ENCODE measurements at places on chromosomes 11 and 22.

GRCh38 chr22:23862103-23862502, 4.4 kb downstream of the SLC2A11 start:
- DNase-seq: no peak

DNA sequence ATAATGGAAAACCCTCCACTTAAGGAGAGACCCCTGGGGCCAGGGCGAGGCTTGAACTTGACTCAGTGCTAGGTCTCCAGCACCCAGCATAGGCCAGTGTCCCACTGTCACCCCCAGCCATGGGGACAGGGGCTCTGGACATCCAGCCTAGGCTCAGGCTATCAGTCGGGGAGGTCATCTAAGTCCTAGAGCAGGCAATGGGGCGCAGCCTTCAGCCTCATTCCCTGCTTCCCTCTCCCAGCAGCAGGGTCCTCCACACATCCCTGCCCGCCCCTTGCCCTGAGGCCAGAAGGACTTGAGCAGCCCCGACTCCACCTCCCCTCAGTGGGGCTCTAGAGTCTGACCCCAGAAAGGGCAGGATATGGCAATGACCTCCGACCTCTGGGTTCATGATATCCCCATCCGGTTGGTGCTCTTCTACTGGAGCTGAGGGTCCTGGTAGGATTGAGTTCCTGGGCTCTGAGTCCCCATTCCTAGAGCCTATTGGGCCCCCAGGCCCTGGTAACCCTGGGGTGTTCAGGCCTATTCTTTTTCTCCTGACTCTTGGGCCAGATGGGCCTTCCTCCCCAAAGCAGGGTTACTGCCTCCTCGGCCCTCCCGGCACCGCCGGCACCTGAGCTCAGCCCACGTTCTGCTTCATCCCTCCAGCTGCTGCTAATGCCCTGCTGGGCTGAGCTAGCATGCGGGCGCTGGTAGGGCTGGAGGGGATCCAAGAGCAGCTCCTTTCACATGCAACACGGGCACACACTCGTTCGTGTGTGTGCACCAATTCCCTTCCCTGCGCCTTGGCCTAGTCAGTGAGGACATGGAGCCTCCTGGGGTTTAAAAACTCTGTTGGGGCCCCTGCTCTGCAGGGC, 4.4 kb downstream of the CST6 start:
- DNase-seq: no peak

- no peak for DNase-seq
Measured at GRCh38 chr22:37195921-37196320, 7.9 kb upstream of the C1QTNF6 start.

GRCh38 chr11:128711136-128711535, 17.3 kb downstream of the FLI1 start:
- DNase-seq: no peak

DNA sequence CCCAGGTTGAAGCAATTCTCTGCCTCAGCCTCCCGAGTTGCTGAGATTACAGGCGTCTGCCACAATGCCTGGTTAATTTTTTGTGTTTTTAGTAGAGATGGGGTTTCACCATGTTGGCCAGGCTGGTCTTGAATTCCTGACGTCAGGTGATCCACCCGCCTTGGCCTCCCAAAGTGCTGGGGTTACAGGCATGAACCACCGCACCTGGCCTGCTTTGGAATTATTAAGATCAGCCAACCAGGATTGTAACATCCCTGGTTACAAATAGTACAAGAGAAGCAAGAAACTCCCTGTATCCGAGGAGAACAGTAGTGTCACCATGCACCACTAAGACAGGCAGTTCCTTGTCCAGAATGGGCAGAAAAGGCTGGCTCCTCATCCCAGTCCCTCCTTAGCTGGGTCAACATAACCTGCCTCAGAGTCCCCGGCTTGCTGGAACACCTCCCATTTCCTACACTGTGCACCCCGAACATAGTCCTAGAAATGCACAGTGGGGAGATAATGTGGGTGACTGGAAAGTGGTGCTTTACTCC, 77.2 kb upstream of the INCENP start:
- no peak for DNase-seq

DNA sequence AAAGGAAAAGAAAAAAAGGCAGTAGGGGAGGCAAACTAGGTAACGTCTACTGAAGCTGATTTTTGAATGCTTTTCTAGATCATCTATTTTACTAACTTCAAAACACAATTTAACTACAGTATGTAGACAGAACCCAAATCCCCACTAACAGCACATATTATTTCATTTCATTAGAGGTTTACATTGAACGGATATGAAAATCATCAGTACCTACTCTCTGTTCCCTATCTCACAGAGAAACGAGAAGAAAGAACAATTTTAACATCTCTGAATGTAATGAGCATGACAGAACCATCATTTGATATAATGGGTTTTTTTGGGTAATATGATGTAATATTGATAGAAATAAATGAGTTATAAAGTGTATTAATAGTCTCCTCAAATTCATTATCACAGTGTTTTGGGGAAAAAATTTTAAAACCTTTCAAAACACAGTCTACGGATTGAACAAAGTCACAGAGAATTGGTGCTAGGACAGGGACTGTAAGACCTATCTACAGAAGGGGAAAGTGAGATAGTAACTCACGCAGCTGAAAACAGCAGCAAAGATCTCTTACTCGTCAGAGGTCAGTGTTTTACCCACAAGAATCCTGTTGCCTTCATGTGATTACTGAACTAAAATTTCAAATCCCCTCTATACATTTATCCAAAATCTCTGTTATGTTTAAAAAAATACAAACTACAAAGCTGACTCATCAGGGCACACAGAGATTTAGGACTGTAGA, 77.3 kb downstream of the ZBTB44 start:
- no peak for DNase-seq

GRCh38 chr11:104883342-104883741, 14.9 kb downstream of the CASP12 start:
- no peak for DNase-seq

DNA sequence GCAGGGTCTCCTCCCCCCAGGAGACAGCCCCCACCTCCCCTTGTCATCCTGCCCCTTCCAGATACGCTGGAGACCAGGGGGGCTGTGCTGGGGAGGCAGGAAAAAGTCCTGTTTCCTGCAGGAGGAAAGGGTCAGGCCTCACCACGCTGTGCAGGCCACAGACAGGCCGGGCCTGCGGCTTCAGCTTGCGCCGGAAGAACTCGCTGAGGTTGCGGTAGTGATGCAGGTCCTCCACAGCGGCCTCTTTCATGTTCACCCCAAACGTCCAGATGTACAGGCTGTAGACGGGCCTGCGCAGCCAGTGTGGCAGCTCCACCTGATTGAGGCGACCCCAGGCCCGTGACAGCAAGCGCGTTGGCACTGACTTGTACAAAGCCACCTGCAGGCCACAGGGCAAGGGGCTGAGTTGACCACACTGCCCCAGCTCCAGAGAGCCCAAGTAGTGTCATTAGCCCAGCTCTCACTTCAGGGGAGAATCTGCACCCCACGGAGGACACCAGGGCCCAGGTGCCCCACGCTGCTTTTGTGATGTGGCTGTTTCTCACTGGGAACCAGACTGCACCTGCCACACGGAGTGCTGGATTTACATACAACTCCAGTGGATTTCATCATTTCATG, 40.4 kb downstream of the PISD start:
- no peak for DNase-seq

- DNase-seq: no peak
Measured at GRCh38 chr22:20574920-20575353, 67.5 kb downstream of the MED15 start.

GRCh38 chr22:35582861-35583670, 34.1 kb downstream of the MB start:
- peak; percentile 53 for DNase-seq

DNA sequence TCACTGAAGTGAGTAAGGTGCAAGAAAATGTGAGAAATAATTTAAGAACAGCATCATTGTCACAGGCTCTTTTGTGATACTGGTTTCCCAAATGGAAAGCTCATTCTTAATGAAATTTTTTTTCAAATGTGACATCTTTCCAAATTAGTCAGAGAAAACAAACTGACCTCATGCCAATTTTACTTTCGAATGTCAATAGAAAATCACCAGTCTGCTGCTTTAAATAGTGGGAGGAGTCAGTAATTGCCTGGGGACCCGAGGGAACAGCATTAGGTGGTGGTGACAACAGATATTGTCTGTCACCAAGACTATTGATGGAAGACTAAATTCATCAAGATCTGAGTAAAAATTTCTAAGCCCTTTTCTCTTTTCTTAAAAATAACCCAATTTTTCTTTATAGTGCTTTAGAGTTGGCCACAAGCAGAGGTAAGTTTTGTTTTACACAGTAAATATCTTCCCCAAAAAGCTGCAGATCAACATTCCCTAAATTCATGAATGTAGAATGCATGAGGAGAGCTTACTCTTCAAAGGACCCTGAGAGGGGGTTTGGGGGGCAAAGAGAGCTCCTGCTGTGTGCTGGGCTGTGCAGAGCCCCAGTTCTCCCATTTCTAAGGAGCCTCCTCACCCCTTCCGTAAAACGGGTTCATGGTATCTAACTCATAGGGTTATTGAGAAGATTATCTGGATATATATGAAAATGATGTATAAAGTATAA, 95.1 kb downstream of the PIWIL4 start:
- no peak for DNase-seq

DNA sequence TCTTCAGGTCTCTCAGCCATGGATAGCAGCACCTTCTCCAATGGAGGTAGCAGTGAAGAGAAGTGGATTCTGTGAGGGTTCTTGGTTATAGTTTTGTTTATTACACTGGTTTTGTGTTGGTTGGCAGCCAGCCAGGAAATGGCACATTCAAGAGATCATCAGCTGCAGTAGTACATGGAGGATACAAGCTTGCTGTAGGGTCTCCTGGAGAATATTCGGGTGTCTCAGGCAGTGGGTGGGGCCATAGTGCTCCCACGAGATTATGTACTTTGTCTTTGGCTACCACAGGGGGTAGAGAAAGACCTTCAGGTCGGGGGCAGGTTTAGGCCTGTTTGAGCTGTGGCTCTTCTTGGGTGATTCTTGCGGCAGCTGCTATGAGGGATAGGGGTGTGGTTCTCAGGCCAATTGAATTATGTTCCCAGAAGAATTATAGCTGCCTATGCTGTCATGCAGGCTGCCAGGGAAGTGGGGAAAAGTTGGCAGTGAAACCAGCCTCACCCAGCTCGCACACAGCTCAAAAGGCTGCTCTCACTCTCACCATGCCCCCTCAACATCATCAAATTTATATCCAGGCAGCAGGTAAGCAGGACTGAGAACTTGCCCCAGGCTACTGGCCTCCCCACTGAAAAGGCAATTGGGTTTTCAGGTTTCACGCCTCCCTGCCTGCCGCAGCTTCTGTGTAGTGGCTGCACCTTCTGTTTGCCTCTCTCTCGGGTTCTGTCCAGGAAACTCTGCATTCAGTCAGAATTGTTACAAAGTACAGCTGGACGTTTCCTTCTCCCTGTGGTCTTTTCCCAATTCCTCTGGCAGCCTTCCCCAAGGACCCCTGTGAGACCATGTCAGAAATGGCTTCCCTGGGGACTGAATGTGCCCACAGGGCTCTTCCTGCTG, 435.5 kb downstream of the LUZP2 start:
- DNase-seq: no peak

DNA sequence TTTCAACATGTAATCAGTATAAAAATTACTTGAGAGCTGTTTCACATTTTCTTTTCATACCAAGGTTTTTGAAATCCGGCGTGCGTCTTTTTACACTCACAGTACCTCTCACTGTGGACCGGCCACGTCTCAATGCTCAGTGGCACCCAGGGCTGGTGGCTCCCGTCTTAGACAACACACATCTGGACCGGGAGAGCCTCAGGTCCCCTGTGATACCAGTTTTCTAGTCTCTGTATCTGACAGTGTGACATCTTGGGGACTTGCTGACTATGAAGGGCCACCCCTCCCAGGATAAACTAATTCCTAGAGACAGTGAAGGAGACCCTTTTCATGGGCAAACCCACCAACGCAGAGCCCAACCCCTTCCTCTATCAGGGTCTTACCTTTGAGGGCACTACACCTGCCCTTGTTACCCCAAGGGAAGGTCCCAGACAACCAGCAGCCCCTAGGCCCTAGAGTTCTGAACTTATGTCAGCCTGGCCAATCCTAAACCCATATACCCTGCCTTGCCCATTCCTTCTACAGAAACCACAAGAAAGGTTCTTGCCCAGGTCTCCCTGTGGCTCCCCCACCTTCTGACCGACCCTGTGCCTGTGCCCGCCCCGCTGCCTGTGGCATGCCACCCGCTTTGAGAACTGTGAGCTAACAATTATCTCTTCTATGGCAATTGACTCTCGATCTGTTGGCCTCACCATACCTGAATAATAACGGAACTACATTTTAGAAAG, 6.1 kb upstream of the ASCL2 start:
- no peak for DNase-seq

GRCh38 chr22:42648368-42649245, 585 bp downstream of the CYB5R3 start:
- DNase-seq: peak; percentile 26

GRCh38 chr22:27576815-27577573, 224.6 kb downstream of the MN1 start:
- DNase-seq: no peak

DNA sequence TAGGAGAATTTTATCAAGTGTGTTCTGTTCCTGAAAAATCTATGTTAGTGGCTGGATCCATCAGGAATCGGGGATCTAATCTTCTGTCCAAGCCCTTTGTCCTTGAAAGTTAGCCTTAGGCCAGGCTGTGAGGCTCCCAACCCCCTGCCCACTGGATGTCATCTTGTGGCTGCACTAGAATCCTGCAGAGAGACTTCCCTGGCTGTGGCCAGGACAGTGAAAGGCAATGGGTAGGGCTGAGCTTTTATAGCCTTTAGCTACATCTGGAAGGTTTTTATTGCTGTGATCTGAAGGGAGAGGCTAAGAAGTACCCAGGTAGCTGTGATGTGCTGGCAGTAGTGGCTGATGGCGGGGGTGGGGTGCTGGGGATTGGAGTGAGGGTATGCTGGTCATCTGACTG, 2.1 kb downstream of the OAF start:
- no peak for DNase-seq

DNA sequence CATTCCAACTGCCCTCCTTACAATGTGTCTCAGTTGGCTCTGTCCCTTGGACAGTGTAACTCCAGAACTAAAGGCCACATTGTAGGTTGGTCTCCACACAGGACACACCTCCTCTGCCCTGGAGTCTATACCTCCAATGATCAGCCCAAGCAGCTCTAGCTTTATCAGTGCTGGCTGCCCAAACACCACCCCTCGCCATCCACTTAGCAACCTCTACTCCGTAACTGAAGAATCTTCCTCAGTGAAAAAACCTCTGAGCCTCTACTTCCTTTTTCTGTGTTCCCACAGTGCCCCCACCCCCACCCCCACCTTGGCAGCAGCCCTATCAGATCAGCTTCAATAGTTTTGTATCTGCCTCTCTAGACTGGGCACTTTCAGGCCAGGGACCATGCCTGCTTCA, 33.4 kb downstream of the SERPINH1 start:
- no peak for DNase-seq

Data from HL-60 (cell line).